ENCODE measurements at places on chromosomes 3 and 15.

- no peak for DNase-seq
Measured at GRCh38 chr3:176799675-176800074, 397.6 kb downstream of the TBL1XR1 start.

GRCh38 chr3:16433701-16434151 lies 79.8 kb downstream of the RFTN1 start:
- no peak for DNase-seq

DNA sequence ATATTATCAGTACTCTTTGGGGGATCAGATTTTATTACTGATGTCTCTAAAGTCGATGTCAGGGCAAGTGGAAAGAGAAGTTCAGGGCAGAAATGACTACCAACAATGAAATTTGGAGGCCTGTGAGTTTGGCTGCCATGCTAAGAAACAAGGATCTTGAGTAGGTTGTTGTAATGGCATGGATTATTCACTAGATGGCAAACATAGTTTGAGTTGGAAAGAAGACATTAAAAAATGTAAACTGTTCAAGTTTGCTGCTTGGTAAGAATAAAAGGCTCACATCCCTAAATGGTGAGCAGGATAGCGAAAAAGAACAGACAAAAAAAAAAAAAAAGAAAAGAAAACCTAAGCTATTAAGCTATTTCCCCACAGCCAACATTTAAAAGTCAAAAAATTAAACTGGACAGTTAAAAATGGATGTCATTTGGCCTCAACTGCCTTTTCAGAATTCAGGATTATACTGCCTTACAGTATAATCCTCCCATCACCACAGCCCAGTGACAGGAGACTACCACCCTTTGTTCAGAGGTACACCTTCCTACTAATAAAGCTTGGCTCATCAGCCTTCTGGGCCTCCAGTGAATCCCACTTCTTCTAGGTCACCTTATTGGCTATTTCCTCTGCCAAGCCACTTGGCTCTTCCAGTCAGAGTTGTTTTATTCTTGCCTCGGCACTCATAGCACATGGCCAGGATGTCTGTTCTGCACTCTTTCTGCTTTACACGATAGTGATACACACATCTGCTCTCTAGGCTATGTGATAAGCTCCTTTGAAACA lies 163.7 kb downstream of the PLD1 start:
- DNase-seq: peak; percentile 69

- DNase-seq: no peak
Measured at GRCh38 chr3:38114052-38114874, 22.7 kb downstream of the ACAA1 start.

DNA sequence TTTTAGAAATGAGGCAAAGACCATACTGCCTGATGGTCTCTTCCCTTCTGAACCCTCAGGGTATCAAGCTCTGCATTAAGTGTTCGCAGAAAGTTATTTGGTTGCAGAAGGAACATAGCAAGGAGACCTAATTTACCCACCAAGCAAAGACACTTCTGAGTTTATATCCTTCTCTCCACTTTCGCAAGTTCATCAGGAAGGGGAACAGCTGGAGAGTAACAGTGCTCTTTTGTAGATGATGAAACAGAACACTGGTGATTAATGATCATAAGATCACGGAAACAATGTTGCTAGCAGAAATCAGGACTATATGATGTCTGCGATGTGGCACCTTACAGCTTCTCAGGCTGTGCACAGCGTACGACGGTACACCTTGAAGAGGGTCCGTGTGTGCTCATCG lies 62.1 kb downstream of the NCEH1 start:
- DNase-seq: no peak

DNA sequence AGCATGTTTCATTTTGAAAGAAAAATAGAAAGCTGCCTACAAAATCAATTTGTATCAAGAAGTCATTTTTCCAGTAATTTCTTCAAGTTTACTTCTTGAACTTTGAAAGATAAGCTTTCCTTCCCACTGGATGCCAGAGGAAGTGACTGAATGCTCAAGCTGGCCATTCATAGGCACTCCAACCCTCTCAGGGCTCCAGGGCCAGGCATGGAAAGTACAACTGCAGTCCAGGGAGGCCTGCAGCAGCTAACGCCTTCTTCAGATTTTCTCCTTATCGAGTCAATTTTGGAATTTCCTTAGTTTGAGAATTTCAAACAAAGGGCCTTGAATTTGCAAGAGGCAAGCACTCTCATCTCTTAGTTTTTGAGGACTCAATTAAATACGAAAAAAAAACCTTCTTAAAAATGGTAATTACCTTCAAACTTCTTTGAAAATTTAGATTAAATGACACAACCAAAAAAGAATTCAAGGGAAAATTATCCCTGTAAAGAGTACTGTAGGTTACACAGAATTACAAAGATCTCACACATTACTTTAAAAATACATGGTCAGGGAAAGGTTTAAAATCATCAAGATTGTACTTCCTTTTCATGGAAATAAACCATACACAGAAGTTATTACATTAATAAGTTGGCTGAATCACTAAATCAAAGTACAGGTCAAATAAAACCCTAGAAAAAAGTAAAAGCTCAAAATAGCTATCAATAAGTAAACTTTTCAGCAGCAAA lies 2.5 kb downstream of the UBP1 start:
- DNase-seq: no peak

GRCh38 chr15:88491158-88491557 lies 23.6 kb downstream of the MRPS11 start:
- DNase-seq: no peak

DNA sequence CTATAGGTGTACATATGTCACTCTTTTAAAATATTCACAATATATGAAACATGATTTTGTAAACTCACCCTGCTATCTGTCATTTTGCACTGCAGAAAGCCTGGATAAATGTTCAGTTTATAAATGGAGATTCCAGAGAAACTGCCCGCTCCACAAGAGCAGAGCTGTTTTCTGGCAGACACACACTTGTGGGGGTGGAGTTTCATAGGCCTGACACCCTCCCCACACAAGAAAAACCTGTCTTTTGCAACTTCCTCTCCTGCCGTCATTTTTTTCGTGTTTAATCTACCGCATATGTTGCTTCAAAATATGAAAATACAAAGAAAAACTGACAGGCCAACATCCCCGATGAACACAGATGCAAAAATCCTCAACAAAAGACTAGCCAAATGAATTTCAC lies 479.0 kb downstream of the GABRG3 start:
- DNase-seq: no peak

DNA sequence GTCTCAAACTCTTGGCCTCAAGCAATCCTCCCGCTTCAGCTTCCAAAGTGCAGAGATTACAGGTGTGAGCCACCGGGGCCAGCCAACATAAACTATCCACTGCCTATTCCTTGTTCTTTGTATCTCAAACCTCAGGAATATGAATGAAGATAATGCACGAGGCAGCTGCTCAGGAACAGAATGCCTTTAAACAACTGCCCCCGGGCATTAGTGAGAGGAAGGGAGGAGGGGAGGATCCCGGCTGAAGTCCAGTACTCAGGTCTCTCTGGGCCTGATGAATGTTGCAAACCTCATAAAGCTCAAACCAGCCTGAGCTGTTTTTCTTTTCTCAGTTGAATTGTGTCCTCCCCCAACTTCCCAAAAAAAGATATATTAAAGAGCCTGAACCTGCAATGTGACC lies 26.9 kb upstream of the MTMR14 start:
- no peak for DNase-seq
